SIG-M5 (cell line): ENCODE measurements at places on chromosomes 1 and 21.

- DNase-seq, result no peak
Observed at GRCh38 chr1:192535916-192536664, 39.5 kb upstream of the RGS1 start.

DNA sequence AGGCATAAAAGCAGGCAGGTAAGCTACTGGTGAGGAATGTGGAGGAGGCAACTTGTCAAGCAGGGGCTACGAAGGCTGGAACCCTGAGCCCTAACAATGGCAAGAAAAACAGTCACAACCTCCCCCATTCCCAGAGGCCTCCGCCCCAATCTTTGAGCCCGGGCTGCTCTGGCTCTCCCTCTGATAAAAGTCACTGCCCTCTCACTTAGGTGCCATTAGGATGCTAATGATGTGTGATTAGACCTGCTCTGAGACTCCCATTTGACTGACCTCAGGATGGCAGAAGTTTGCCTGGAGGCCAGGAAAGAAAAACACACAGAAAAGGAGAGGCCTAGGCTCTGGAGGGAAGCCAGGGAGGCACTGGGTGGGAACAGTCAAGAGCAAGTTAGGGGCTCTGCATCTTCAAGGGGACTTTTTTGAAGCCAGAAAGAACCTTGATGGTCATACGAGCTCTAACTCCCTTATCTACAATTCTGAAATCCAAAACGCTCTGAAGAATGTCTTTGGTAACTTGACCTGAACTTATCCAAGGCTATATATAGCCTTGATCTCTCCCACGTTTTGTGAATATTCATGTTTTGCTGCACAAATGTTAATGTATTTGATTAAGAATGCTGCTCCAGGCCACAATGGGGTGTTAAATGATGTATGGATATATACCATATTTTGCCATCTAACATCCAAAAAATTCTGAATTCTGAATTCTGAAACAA is 98.9 kb downstream of the TRABD2B start:
- DNase-seq, result no peak

- no peak for DNase-seq
Observed at GRCh38 chr1:40478276-40478675, 1.2 kb downstream of the ZFP69 start.

- DNase-seq, result no peak
Observed at GRCh38 chr1:23979387-23979880, 693 bp downstream of the SRSF10 start.

- no peak for DNase-seq
Observed at GRCh38 chr1:3510956-3511250, 56.4 kb downstream of the ARHGEF16 start.

DNA sequence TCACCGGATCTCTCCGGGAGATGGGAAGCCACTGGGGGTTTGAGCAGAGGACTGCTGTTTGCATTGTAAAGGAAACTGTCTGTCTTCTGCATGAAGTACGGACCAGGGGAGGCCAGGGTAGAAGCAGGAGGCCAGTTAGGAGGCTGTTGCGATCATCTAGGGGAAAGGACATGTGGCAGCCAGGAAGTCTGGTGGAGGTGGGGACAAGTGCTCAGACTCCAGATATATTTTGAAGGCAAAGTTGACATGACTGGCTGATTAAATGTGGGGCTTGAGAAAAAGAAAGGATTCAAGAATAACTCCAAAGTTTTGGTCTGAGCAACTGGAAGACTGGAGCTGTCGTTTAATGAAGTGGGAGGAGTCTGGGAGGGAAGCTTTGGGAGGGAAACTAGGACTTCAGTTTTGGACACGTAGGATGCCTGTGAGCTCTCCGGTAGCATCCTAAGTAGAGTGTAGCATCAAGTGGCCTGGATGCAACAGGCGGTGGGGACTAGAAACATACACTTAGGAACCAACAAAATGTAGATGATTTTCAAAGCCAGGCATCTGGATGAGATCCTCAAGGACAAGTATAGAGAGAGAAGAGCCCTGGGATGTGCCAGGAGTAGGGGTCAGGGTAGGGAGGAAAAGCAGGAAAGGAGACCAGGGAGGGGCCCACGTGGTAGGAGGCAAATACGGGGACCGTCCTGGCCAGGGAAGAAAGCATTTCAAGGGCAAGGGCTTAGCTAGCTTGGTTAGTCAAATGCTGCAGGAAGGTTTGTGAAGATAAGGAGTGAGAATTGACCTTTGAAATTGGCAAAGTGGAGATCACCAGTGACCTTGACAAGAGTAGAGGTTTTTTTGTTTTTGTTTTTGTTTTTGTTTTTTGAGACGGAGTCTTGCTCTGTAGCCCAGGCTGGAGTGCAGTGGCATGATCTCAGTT is 3.7 kb upstream of the C1orf210 start:
- DNase-seq, result no peak

DNA sequence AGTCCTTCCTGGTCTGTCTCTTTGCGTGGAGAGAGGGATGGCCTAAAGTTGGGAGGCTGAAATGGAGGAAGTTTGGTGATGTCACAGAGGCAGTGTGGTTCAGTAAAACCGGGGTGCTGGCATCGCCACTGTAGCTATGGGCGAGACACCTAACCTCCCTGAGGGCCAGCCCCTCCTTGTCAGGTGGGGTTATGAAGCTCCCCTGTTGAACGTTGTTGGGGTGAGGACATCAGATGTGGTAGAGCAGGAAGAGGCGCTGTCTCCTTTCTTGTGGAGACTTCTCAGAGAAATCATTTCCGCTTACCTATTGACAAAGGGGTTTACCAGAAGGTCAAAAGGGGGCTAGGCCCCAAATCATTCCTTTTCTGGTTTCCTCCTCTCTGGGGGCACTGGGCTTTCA is 294.7 kb downstream of the SIPA1L2 start:
- no peak for DNase-seq

DNA sequence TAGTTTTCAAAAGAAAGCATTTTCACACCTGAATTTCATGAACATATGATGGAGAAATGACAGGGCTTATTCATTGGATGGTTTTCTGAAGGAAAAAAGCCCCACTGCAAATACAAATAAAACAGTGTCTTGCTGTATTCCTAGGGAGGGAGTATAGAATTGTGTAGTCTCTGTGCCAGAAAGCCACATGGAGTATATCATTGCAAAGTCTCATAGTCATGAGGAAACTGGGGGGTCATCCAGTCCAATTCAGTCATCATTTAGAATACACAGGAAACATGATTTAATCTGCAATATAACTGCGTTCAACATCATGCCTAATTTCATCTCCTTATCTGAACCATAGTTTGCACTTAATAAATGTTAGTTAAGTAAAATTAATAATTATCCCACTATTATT is 222.3 kb downstream of the NTNG1 start:
- DNase-seq, result no peak

GRCh38 chr1:185369786-185370185 is 52.7 kb upstream of the IVNS1ABP start:
- DNase-seq, result no peak

DNA sequence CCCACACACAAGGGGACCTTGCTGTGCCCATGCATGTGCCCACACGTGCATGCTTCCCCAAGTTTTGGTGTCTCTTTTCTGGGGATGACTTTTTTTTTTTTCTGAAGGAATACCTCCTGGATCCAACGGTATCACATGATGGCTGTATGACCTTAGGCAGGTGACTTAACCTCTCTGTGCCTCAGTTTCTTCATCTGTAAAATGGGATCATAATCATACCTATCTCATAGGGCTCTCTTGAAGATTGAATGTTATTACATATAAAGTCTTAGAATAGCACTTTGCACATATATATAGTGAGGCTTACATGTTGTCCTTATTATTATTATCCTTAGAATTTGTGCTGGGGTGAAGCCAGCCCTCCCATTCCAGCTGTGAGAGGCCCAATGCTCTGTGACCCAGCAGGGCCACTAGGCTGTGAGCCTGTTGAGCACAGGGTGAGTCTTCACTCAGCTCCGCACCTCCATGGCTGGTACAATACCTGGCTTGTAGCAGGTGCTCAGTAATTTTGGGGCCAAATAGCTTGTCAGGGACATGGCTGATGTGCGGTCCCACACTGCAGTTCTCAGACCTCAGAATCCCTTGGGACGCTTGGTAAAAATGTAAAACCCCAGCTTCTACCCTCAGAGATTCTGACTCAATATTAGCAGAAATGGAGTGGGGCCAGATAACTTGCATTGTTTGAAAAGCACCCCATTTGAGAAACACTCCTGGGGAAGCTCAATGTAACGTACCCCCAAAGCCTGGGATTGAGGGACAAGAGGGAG is 20.6 kb downstream of the STUM start:
- no peak for DNase-seq

DNA sequence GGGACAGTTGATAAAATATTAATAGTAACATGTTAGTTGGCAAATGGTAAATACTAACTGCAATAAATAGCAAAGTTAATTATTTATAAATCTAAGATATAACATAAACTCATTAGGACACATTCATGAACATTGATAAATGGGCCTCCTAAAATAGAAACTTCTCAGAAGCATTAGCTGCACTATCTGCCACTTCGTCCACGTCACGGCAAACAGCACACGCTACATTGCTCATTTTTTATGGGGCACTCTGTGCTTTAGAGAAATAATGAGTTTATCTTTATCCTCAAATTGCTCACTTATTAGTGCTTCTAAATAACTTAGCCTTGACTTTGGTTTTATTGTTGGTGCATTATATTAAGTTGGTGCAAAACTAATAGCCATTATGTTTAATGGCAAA is 16.3 kb upstream of the HPCAL4 start:
- DNase-seq, result no peak

DNA sequence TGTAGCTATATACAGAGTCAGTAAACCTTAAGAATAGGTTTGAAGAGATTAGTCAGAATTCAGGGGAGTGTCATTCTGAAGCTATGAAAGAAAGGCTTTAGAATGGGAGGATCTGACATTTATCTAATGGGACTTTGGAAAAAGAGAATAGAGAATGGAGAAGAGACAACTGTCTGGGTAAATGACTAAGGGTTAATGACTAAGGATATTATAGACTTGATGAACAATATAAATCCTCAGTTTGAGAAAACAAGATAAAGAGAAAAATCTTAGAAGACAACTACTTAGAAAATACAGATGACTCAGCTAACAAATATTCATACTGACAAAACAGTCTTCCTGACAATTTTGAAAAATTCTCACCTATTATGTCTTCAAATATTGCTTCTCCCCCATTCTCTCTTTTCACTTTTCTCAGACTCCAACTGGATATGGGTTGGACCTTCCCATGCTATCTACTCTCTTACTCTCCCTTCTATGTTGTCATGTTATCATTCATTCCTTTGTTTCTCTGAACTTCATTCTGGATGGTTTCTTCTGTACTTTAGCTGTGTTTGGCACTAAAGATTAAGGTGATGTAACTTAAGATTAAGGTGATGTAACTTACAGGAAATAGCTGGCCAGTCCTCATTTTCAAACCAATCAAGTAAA is 20.4 kb downstream of the SLC16A1 start:
- no peak for DNase-seq

GRCh38 chr1:236149696-236150228 is 7.4 kb downstream of the GPR137B start:
- DNase-seq, result no peak
